Left ventricle myocardium inferior (tissue), 1 donor: ENCODE measurements at places on chromosomes 4 and X.

- DNase-seq, result no peak
Measured at GRCh38 chr4:140255927-140256326, 101.9 kb upstream of the MAML3 start.

- DNase-seq, result no peak
Measured at GRCh38 chr4:128916832-128917231, 107.3 kb downstream of the JADE1 start.

DNA sequence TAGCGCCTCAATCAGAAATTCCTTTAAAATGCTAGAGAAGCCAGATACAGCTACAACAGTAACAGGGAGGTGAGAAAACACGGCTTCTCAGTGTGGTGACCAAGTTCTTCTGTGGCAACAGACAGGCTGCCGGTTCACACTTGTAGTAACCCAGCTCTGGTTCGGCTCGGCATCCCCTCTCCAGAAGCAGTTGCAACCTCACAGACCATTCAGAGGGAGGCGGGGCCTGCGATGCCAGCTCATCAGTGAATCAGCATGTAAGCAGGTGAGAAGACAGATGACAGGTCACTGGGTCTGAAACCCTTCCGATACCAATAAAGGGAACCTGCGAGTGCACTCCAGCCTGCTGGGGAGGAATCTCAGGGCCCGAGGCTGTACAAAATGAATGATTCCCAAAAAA lies 251.0 kb downstream of the KCNIP4 start:
- no peak for DNase-seq

- DNase-seq, result no peak
Measured at GRCh38 chr4:145814246-145814645, 124.4 kb downstream of the ZNF827 start.

DNA sequence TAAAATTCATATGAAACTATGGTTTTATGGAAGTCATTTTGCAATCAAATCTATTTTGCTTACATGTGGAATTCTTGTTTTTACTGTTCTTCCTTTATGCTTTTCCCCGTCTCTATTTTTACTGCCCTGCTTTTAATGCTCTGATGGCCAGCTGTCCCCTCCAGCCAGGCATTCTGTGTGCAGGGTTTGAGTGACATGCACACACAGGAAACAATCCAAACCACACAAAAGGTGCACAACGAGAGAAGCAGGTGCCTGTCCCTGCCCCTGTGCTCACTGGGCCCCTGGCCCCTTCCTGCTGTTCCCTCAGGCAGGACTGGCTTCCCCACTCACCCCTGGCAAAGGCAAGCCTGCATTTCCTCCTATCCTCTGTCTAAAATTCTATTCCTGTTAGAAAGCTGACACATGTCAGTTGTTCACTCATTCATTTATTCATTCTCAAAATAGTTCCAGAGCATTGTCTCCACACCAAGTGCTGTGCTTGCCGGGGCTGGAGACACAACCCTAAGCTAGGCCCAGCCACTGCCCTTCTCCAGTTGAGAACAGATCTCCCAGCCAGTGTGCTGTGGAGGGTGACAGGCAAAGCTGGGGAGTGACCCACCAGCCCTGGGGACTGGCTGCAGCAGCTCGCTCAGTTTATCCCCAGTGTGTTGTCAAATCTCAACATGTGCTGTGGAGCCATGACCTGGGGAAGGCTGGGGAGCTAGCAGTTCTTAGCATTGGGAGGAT lies 346.3 kb downstream of the FBXW7 start:
- no peak for DNase-seq

- DNase-seq, result no peak
Measured at GRCh38 chr4:47075919-47076318, 44.6 kb downstream of the GABRB1 start.

DNA sequence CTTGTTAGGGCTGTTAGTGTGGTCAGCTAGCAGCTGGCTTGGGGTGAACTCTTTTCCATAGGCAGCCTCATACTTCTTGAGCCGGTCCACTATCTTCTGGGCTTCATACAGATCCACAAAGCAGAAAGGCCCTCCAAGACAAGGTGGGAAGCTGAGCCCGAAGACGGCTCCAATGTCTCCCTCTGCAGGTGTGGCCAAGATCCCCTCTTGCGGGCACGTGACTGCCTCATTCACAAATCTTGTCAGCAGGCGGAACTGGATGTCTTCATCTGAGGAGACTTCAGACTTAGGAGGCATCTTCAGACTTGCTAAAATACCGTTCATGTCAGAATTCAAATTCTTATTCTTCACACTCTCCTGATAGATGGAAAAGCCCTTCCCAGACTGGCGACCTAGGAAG lies 25.3 kb downstream of the CPE start:
- DNase-seq, result no peak
